ENCODE measurements at places on chromosomes 12 and 14. TPM values are rescaled to one million over a fixed set of nuclear protein-coding genes. Genes with fewer than 3 reads are reported as not detected.
A peak's percentile ranks its signal among the peaks of the same experiment; 100 is the strongest.

- H3K27me3 ChIP-seq, result peaks cover 30% of the 10 kb centered on the region
- no peaks in the 10 kb centered on the region for H3K4me1 ChIP-seq
- no peak overlapping the region for H3K4me3 ChIP-seq
- no peak overlapping the region for H3K27ac ChIP-seq
Observed at GRCh38 chr12:51675071-51675803, 84.2 kb downstream of the SCN8A start.

GRCh38 chr12:89267404-89267803 lies 84.9 kb downstream of the DUSP6 start:
- DNase-seq, result no peak
- H3K4me3 ChIP-seq, result no peak overlapping the region
- H3K36me3 ChIP-seq, result peaks cover 35% of the 10 kb centered on the region
- no peak overlapping the region for H3K27ac ChIP-seq
- peaks cover 16% of the 10 kb centered on the region for H3K4me1 ChIP-seq

- no peak for DNase-seq
- H3K36me3 ChIP-seq, result no peaks in the 10 kb centered on the region
Observed at GRCh38 chr12:82740129-82741000, 53.7 kb downstream of the TMTC2 start.

- DNase-seq, result no peak
- H3K27me3 ChIP-seq, result no peaks in the 10 kb centered on the region
- H3K36me3 ChIP-seq, result peaks cover 82% of the 10 kb centered on the region
Observed at GRCh38 chr12:111447571-111448265, 42.0 kb downstream of the SH2B3 start.

GRCh38 chr12:123533672-123534643 lies at the start of gene RILPL1:
Gene RILPL1 (minus strand): TSS chr12:123533719. CDS start chr12:123533482, 237 bp downstream.
- H3K27me3 ChIP-seq, result peaks cover 12% of the 10 kb centered on the region
- H3K4me3 ChIP-seq, result peak within 1 kb of the TSS; percentile 84
- peak; percentile 22 for DNase-seq
- no peaks in the 10 kb centered on the region for H3K36me3 ChIP-seq
- H3K27ac ChIP-seq, result peak within 1 kb of the TSS; percentile 64

DNA sequence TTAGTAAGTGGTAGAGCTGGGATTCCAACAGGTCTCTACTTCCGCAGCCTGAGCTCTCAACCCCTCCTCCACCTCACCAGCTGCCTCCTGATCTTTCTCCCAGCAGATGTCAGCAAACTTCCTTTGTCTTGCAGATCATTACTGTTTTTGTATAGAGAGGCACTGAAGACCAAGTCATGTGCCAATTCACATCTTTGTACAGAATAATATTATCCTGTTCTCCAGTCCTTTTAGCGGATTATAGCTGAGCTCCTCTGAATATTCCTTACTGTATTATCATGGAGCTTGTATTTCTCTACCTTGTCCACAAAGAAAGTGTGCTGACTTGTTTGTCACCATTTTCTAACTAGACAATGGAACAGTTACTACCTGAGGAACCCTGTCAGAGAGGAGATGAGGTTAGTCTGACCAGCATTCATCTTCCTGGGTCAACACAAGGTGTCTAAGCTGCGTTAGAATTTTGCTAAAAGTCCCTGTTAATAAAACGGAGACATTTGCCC lies 142.3 kb upstream of the ARHGAP5 start:
- H3K36me3 ChIP-seq, result no peaks in the 10 kb centered on the region
- H3K4me3 ChIP-seq, result no peak overlapping the region
- no peaks in the 10 kb centered on the region for H3K27me3 ChIP-seq
- H3K27ac ChIP-seq, result no peak overlapping the region
- DNase-seq, result no peak

- H3K27ac ChIP-seq, result peak within 1 kb of the TSS; percentile 99
- H3K36me3 ChIP-seq, result peaks cover 57% of the 10 kb centered on the region
- DNase-seq, result peak; percentile 95
- H3K4me3 ChIP-seq, result peak within 1 kb of the TSS; percentile 95
Observed at GRCh38 chr14:64503434-64504309, at the start of gene ZBTB25. Gene ZBTB25 (minus strand): TSS chr14:64503838. CDS start chr14:64490533, 13,305 bp downstream.

- DNase-seq, result no peak
- H3K4me1 ChIP-seq, result peaks cover 21% of the 10 kb centered on the region
- H3K27ac ChIP-seq, result no peak overlapping the region
- peaks cover 13% of the 10 kb centered on the region for H3K27me3 ChIP-seq
- no peaks in the 10 kb centered on the region for H3K36me3 ChIP-seq
- no peak overlapping the region for H3K4me3 ChIP-seq
Observed at GRCh38 chr12:4223273-4223845, 50.2 kb upstream of the CCND2 start.

GRCh38 chr12:56631790-56632700 lies 1.9 kb upstream of the BAZ2A start:
- peaks cover 62% of the 10 kb centered on the region for H3K4me1 ChIP-seq
- H3K27me3 ChIP-seq, result no peaks in the 10 kb centered on the region
- H3K27ac ChIP-seq, result peak overlapping the region; percentile 79
- peak; percentile 62 for DNase-seq

GRCh38 chr14:74705613-74706500 lies 7.0 kb downstream of the AREL1 start:
- peaks cover 10% of the 10 kb centered on the region for H3K4me1 ChIP-seq
- H3K36me3 ChIP-seq, result peaks cover 33% of the 10 kb centered on the region
- H3K27me3 ChIP-seq, result no peaks in the 10 kb centered on the region
- DNase-seq, result no peak

DNA sequence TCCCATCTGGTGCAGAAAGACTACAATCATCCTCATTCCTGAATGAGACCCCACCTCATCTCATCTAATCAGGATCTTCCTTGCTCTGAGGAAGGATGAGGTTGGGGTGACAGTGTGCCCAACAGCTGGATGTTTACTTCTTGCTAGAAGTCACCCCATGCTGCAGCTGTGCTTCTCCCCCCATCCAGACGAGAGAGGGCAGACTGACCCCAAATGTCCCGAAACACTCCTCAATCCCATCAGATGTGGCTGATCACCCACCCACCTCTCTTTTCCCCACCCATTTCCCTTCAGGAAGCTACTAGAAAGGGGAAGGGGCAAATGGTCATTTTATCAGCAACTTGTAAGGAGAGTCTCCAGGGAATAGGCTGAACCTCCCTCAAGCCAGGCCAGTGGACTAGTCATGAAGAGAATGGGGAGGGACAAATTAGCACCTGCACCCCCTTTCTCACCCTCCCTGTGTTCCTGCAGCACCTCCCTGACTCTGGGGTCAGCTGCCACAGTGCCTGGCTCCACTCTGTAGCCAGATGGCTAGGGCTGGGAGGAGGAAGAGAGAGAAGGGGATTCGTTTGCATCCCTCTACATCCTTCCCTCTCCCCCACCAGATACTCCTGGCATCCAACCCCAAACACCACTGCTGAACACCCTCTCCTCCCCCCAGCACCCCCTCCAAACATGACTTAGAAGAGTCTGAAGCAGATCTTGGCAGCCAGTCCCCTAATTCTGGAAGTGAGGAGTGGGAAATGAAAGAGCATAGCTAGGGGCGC lies 2.8 kb upstream of the BAZ2A start:
- DNase-seq, result no peak
- H3K27ac ChIP-seq, result peak overlapping the region; percentile 54
- no peaks in the 10 kb centered on the region for H3K27me3 ChIP-seq
- peaks cover 25% of the 10 kb centered on the region for H3K36me3 ChIP-seq
- H3K4me3 ChIP-seq, result peak overlapping the region; percentile 68

GRCh38 chr12:11798856-11799501 lies 149.5 kb downstream of the ETV6 start:
- H3K4me3 ChIP-seq, result no peak overlapping the region
- peak overlapping the region; percentile 28 for H3K27ac ChIP-seq
- peaks cover 31% of the 10 kb centered on the region for H3K4me1 ChIP-seq
- H3K36me3 ChIP-seq, result peaks cover 36% of the 10 kb centered on the region
- H3K27me3 ChIP-seq, result no peaks in the 10 kb centered on the region

GRCh38 chr12:91249054-91249453 lies 66.4 kb upstream of the DCN start:
- no peaks in the 10 kb centered on the region for H3K36me3 ChIP-seq
- no peak overlapping the region for H3K27ac ChIP-seq
- no peaks in the 10 kb centered on the region for H3K27me3 ChIP-seq
- no peaks in the 10 kb centered on the region for H3K4me1 ChIP-seq
- no peak overlapping the region for H3K4me3 ChIP-seq

- H3K36me3 ChIP-seq, result no peaks in the 10 kb centered on the region
- H3K4me3 ChIP-seq, result no peak overlapping the region
- H3K4me1 ChIP-seq, result no peaks in the 10 kb centered on the region
Observed at GRCh38 chr12:23757541-23757962, 191.9 kb downstream of the SOX5 start.

GRCh38 chr14:92499234-92499633 lies 14.3 kb upstream of the RIN3 start:
- H3K27ac ChIP-seq, result no peak overlapping the region
- peaks cover 12% of the 10 kb centered on the region for H3K27me3 ChIP-seq
- DNase-seq, result no peak
- H3K36me3 ChIP-seq, result no peaks in the 10 kb centered on the region

DNA sequence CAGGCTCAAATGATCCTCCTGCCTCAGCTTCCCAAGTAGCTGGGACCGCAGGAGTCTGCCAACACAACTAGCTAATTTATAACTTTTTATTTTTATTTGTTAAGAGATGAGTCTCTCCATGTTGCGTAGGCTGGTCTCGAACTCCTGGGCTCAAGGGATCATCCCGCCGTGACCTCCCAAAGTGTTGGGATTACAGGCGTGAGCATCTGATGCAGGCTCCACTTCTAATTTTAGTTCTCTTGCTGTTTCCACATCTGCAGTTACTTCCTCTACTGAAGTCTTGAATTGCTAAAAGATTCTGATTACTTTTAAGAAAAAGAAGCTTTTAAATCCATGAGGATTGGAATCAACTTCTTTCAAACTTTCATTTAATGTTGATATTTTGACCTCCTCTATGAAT lies 13.4 kb upstream of the SNX6 start:
- no peak overlapping the region for H3K4me3 ChIP-seq
- peaks cover 2% of the 10 kb centered on the region for H3K27me3 ChIP-seq
- DNase-seq, result no peak
- peaks cover 3% of the 10 kb centered on the region for H3K4me1 ChIP-seq
- no peaks in the 10 kb centered on the region for H3K36me3 ChIP-seq
- H3K27ac ChIP-seq, result no peak overlapping the region

GRCh38 chr12:118821386-118821925 lies 159.9 kb upstream of the SRRM4 start:
- no peaks in the 10 kb centered on the region for H3K36me3 ChIP-seq
- H3K27ac ChIP-seq, result no peak overlapping the region
- H3K27me3 ChIP-seq, result no peaks in the 10 kb centered on the region
- no peaks in the 10 kb centered on the region for H3K4me1 ChIP-seq
- DNase-seq, result no peak

GRCh38 chr12:20439626-20440025 lies 71.3 kb downstream of the PDE3A start:
- H3K27ac ChIP-seq, result no peak overlapping the region
- no peak overlapping the region for H3K4me3 ChIP-seq
- no peaks in the 10 kb centered on the region for H3K36me3 ChIP-seq
- H3K27me3 ChIP-seq, result no peaks in the 10 kb centered on the region
- no peaks in the 10 kb centered on the region for H3K4me1 ChIP-seq
- no peak for DNase-seq

DNA sequence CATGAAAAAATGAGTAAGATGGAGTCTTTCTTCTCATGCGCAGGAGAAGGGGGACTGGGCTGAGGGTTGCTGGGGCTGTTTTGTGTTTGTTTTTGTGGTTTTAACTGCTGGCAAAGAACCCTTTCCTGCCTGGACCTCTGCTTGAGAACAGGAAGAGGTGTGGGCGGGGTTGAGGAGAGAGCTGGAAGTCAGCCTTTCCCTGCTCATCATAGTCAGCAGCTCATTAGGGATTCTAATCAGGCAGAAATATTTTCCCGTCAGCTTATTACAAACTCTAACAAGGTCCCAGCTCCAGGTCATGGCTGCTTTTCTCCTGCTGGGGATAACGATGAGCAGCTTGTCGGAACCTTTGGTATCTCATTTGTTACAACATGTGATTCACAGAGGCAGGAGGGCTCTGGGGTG lies 185.0 kb upstream of the NRXN3 start:
- no peak for DNase-seq
- H3K36me3 ChIP-seq, result no peaks in the 10 kb centered on the region
- H3K4me3 ChIP-seq, result no peak overlapping the region
- no peak overlapping the region for H3K27ac ChIP-seq
- H3K4me1 ChIP-seq, result peaks cover 8% of the 10 kb centered on the region

Gene POLE2
- total RNA-seq, result 47.2 TPM

Gene RNASE13
- total RNA-seq, result not detected

Gene LRP6
- total RNA-seq, result 0.55 TPM

Gene ZBTB42
- 5.4 TPM for total RNA-seq

Gene KRT78
- total RNA-seq, result not detected

Gene ADAMTS20
- total RNA-seq, result not detected

Gene TAS2R8
- not detected for total RNA-seq

Gene DEPDC4
- total RNA-seq, result 1.8 TPM

Gene GLS2
- total RNA-seq, result 1.5 TPM

Gene CAPZA3
- total RNA-seq, result not detected
